ENCODE measurements at places on chromosomes 7 and 10.
A peak's percentile ranks its signal among the peaks of the same experiment; 100 is the strongest.

GRCh38 chr7:106818736-106819135 is 46.3 kb upstream of the PIK3CG start:
- DNase-seq, result no peak

DNA sequence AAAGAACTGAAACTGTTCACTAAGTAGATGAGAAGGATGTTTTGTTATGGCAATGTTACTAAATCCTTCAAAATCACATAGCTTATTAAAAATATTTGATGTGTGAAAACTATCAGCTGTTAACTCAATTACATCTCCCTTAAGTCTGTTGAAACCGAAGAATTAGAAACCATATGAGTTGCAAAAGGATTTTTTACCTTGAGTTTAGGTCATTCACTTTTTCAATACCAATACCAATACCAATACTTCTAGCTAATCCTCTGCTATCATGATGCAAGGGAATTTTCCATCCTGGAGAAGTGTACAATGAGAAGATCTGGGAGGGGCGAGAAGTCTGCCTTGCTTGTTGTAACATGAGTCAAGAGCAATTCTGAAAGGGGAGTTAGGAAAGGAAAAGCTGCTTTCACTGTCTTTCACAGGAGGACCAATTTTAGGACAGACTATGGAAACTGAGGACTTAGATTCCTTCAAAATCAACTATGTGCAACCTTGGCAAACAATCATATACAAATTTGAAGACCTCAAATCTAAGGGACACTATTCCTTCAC is 199.7 kb downstream of the IMMP2L start:
- DNase-seq, result no peak

DNA sequence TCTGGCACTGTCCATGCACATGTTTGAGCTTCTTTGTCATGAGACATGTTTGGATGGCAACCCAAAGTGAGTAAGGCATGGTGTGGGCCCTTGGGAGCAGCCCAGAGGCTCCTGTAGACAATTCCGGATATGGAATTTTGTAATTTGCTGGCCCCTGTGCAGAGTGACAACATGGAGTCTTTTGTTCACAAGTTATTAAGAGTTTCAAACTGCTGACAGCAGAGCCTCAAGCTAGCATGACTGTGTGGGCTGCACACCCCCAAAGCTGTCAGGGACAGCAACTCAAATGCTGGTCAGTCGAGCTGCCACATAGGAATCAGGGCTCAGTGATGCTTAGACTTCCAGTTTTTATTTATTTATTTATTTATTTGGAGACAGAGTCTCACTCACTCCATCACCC is 7.0 kb upstream of the MYL7 start:
- no peak for DNase-seq

- DNase-seq, result no peak
These were observed 361.6 kb downstream of the FGFR2 start for GRCh38 chr10:121236621-121237020.

DNA sequence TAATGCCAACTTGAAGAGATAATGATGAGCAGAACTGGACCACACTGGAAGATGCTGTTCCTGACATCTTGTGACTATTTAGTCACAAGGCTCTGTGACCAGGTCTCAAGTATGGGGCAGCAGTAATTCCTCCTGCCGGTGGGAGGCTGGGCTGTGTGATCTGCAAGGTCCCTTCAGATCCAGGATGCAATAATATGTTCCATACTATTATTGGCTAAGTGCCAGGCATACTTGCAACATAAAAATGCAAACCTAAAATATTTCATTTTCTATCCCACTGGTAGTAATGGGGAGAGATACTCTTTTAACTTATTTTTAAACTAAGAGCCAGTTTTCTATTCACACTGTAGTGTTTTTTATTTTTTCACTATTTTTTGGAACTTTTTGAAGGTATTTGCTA is 171.5 kb downstream of the CYP26A1 start:
- DNase-seq, result no peak

GRCh38 chr10:87659571-87660483 is at the start of gene PAPSS2:
TSS of gene PAPSS2 (plus strand) at chr10:87659878. CDS start at chr10:87659982, 104 bp downstream.
- DNase-seq, result peak; percentile 9

DNA sequence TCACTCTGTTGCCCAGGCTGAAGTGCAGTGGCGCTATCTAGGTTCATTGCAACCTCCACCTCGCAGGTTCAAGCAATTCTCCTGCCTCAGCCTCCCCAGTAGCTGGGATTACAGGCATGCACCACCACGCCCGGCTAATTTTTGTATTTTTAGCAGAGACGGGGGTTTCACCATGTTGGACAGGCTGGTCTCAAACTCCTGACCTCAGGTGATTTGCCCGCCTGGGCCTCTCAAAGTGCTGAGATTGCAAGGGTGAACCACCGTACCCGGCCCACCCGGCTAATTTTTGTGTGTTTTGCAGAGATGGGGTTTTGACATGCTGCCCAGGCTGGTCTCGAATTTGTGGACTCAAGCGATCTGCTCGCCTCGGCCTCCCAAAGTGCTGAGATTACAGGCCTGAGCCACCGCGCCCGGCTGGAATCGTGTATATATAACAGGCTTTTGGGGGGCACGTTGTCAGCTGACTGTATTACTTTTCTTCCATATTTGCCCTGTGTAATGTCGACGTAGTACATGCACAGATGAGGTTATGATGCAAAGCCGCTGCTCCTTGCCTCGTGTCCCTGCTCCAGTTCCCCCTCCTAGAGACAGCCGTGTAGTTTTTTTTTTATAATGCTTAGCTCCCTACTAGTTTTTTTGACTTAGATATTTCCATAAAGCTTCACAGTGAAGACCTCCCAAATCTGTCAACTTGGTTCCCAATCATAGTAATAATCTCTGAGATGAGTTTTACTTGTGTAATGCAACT is 883 bp upstream of the TRA2A start:
- no peak for DNase-seq

GRCh38 chr10:50490241-50490640 is 133.5 kb downstream of the SGMS1 start:
- DNase-seq, result no peak

DNA sequence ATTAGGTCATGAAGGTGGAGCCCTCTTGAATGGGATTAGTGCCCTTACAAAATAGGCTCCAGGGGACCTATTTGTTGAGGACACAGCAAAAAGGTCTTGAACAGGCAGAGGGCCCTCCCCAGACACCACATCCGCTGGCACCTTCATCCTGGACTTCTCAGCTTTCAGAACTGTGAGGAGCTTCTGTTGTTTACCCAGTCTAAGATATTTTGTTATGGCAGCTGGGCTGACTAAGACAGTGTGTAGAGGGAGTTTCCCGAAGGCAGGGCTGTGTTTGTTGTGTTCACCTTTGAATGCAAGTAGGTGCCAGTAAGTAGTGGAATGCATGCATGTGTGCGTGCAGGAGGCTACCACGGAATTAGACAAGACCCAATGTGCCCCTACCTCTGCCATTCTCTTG is 106.7 kb downstream of the PTPRE start:
- DNase-seq, result no peak

DNA sequence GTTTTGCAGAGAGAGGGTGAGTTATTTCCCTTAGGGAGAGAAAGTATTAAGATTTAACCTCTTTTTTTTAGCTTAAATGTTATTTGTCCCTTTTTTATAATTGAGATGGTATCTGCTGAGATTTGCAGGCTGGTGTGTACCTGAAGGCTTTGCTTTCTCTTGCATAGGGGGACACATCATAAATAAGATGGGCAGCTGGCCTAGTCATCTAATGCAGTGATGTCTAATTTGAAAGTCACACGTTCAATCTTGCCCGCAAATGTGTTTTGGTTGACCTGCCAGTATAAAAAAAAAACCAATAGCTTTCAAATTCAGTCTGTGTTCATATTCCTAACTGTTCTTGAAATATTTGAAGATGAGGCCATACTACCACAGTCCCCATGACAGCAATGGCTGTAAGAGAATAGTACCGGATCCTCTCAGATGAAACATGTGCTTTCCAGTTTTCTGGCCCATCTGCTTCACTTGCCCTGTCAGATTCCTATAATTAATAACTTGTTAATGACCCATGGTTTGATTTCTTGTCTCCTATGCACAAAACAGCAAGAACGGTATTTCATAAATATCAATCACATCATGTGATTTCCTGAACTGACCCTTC is 914.2 kb downstream of the IPMK start:
- DNase-seq, result no peak

DNA sequence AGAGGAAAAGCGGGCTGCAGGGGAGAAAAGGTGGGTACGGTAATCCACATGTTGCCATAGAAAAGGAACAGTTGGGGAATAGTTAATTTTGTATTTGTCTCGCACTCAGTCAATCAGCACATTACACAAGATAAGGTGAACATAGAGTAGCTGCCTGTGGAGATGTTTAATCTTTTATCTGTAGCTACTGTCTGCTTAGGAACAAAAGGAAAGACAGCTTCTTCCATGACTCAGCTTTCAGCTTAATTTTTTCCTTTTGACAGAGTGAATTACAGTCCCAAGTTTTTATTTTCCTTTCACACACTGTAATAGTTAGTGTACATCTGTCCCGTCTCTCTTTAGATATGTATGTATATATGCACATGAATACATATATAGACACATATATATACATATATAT is 39.3 kb upstream of the PODXL start:
- no peak for DNase-seq

DNA sequence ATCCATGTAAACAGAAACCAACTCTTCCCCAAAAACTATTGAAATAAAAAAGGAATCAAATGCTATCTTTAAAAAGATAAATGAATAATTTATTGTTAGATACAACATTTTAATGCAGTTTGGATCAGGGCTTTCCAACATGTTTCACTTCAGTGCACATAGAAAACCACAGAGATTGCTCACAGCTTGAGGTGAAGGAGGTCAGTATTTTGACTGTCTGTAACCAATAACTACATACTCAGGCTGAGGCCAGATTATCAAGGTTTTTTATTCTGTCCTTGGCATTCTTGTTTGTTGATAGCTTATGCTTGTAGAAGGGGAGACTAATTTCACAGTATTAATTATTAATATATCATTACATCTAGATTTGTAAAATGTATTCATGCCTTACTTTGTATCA is 195.5 kb downstream of the PRKG1 start:
- DNase-seq, result peak; percentile 6

DNA sequence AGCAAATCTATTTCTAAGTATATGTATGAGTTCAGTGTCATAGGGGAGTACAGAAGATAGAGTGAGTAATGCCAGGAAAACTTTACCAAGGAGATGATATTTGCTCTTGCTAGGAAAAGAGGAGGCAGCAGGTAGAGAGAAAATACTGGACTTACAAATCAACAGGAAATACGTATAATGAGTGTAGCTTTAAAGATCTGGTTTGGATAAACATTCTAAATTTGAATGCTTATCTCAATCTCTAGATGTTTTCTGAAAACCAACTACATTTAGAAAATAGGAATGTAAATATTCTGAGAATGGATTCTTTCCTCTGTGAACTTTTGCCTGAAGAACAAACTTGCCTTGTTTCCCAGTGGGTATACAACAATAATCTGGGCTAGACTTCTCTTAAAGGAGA is 46.9 kb upstream of the GNAI1 start:
- no peak for DNase-seq

- peak; percentile 60 for DNase-seq
These were observed 13.1 kb downstream of the PHKG1 start for GRCh38 chr7:56079450-56080185.

- no peak for DNase-seq
These were observed 223.3 kb upstream of the GPR26 start for GRCh38 chr10:123442901-123443300.

GRCh38 chr7:107538001-107538400 is 25.7 kb downstream of the COG5 start:
- no peak for DNase-seq

GRCh38 chr10:104250371-104250770 is 4.3 kb upstream of the GSTO1 start:
- no peak for DNase-seq

- DNase-seq, result no peak
These were observed 14.7 kb downstream of the MMS19 start for GRCh38 chr10:97483506-97483905.

DNA sequence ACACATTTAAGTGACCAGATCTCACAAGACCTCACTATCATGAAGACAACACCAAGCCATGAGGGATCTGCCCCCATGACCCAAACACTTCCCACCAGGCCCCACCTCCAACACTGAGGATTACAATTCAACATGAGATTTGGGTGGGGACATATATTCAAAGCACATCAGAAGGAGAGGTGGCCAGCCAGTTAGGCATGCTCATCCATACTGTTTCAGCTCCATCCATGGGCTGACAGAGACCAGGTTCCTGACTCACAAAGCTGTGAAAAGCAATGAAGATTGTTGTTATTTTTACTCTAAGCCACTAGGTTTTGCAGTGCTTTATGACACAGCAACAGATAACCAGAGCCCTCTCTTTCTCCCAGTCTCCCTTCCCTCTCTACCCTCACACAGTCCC is 36.0 kb downstream of the C10orf71 start:
- DNase-seq, result no peak

DNA sequence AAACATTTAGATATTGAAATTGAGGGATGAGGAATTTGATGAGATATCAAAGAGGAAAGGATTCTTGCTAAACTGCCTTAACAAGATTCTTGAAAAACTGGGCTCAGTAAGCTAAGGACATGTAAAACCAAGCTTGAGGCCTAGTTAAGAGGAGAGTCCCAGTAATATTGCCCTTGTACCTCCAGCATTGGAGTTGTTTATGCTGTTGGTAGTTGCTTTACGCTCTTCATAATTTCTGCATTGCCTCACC is 156.1 kb upstream of the TRIM24 start:
- no peak for DNase-seq

DNA sequence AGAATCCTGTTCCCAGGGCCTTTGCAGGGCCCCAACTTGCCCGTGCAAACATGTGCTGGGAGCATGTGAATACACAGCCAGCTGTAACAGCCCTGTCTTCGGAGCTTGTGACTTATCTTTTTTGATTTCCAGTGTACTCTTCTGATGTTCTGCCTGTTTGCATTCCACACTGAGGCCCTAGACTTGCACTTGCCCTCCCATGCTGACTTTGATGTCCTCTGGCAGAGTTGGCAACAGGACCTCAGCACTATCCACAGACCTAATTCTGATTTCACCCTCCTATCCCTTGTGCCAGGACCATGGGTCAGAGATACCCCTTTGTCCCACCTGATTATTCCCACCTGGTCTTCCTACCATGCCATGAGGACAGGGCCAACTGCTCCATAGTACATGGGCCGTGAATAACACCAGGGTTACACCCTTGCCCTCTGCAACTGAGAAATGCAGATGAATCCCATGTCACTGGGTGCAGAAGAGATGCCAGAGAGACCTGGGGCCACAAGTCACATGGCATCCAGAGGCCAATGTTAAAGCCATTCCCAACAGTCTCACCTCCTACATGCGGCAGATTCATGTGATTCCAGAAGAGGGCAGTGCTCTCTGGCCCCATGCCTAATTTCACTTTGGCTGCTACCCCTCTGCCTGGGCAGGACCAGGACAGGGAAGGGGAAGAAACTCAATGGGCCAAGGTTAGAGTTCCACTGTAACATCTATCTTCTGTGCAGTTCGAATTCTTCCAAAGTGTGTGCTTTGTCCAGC is 43.0 kb downstream of the SCRN1 start:
- DNase-seq, result no peak

All from MV-4-11 (cell line).